ENCODE measurements at places on chromosomes 2 and 18.

DNA sequence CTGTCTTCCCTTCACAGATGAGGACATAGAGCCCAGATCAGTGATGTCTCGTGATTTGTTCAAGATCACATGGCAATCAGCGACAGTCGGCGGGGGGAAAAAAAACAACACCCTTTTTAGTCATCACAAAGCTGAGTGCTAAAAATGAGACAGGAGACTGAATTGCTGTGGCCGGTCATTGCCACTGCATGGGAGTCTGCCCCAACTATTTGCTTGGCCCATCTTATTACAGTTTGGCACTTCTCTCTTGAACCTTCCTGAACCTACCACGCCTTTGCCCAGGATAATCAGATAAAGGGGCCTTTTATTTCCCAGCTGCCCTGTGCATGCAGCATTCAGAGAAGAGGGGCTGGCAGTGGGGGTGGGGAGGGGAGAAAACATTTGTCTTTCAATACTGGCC is 42.7 kb downstream of the SETBP1 start:
- no peak for DNase-seq

DNA sequence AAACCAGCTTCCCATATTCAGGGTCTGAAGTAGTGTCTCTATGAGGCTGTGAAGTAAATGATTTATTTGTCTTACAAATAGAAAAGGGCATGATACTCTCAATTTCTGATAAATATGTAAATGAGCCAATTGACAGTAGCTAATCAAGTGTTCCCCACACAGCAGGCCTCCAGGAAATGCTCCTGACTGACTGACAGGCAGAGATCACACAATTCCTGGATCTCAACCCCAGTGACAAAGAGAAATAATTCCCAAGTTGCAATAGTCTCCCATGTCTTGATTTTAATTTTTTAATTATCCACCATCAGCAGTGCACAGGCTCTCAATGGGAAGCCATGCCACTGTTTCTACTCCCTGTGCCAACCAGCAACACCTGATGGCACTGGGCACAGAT is 390.4 kb downstream of the SOX11 start:
- no peak for DNase-seq

GRCh38 chr2:53786352-53786704 is 425 bp downstream of the ASB3 start:
- peak; percentile 20 for DNase-seq

- no peak for DNase-seq
Observed at GRCh38 chr2:88074854-88075292, 7.2 kb downstream of the SMYD1 start.

DNA sequence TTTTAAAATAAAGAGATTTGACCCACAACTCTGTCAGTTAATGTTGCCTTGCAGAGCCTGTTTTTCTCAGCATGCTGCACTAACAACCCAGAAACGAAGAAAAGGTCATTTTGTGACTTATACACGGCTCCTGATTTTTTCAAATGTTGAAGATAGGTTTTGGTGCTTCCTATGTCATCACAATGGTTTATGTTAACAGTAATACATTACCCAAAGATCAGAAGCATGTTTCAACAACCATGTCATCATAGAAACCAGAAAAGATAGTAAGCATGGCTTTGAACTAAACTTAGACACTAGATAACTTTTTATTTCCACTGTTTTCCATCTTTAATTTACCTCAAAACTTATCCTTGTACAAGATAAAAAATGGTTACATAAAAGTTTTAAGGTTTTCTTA is 10.1 kb downstream of the BAZ2B start:
- DNase-seq, result no peak

- peak; percentile 89 for DNase-seq
Observed at GRCh38 chr2:128318776-128319464, at the start of gene HS6ST1. TSS of gene HS6ST1 (minus strand) at chr2:128318868. CDS start at chr2:128318563, 305 bp downstream.

DNA sequence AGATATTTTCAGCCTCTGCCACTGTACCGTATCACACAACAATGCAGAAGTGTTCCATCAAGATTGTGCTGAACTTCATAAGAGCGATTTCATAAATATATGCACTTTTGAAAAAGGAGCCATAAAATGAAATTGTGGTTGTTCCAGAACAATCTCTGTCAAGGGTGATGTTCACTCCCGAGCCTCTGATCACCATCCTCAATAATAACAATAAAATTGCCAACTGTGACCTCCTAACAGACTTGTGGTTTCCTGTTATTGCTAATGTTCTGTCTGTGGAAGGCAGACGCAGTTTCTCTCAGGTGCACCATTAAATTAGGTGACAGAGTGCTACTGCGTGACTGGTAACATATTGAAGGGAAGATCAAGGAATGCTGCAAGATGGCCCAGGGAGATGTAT is 383.7 kb downstream of the SOCS6 start:
- DNase-seq, result no peak
